ENCODE measurements at places on chromosomes 16 and 17.

- DNase-seq: no peak
Observed at GRCh38 chr17:82613283-82614094, 34.8 kb downstream of the WDR45B start.

- DNase-seq: no peak
Observed at GRCh38 chr17:956905-957304, 22.7 kb downstream of the NXN start.

DNA sequence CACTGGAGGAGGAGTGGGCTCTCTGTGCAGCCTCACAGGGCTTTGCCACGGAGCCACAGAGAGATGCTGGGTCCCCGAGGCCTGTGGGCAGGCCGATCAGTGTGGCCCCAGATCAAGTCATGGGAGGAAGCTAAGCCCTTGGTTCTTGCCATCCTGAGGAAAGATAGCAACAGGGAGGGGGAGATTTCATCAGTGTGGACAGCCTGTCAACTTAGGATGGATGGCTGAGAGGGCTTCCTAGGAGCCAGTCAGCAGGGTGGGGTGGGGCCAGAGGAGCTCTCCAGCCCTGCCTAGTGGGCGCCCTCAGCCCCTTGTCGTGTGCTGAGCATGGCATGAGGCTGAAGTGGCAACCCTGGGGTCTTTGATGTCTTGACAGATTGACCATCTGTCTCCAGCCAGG lies 3.9 kb downstream of the NXPH3 start:
- DNase-seq: no peak

GRCh38 chr17:28907709-28908475 lies 5.0 kb upstream of the DHRS13 start:
- DNase-seq: no peak

- DNase-seq: no peak
Observed at GRCh38 chr17:7880076-7880868, 8.3 kb upstream of the CHD3 start.

DNA sequence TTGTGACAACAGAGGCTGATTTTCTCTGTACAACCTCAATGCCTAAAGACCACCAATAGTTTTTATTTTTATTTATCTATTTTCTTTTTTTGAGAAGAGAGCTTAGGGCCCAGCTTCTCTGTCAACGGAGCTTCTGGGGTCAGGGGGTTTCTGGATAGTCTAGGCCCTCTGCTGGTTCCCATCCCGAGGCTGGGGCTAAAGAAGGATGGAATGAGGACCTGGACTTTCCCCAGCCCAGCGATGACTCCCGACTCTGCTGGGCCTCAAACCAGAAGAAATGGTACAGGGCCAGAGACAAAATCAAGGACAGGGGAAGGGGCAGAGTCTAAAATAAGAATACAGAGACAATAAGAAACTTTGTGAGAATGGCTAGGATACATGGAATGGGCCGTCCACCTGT lies 5.7 kb upstream of the TSPOAP1 start:
- DNase-seq: no peak

Measured in CD4-positive, alpha-beta memory T cell (primary cell).